NCI-H2107 (cell line): ENCODE measurements at places on chromosomes 2 and 18.

DNA sequence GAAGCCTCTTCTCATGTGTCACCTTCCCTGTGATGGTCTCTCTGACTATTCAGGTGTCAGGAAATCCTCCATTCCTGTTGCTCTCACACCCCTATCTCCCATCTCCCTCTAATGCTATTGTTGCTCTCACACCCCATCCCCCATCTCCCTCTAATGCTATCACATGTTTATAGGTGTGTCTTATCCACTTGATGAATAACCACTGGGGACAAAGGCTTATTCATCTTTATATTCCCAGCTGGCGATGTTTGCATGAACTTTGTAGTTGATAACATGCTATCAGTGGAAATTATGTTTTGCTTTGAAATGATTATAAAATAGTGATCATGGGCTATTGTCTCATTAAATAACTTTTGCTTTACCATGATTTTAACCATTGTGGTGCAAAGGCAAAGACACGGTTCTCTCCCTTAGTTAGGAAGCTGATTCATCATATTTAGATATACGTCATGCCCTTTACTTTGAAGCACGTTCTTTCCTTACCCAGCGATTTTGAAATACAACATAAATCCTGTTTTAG, 220.5 kb downstream of the PMAIP1 start:
- DNase-seq, result no peak

GRCh38 chr2:208012449-208012848, 12.9 kb downstream of the PLEKHM3 start:
- DNase-seq, result no peak

DNA sequence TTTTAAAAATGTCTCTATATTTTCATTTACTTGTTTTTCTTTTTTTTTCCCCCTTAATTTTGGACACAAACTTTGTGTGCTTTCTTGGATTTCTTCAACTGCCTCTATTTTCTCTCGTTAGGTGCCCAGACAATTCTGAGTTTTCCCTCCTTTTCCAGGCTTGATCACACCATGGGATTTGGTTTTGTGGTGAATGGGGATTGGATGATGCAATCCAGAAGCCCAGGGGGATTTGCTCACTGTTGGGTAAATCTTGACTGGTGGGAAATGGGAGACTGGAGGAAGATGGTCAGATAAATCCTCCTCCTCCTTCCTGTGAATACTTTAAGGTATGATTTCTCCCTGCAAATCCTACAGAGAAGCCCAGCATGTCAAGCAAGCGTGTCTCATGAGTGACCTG, 19.5 kb upstream of the PAX8 start:
- no peak for DNase-seq

DNA sequence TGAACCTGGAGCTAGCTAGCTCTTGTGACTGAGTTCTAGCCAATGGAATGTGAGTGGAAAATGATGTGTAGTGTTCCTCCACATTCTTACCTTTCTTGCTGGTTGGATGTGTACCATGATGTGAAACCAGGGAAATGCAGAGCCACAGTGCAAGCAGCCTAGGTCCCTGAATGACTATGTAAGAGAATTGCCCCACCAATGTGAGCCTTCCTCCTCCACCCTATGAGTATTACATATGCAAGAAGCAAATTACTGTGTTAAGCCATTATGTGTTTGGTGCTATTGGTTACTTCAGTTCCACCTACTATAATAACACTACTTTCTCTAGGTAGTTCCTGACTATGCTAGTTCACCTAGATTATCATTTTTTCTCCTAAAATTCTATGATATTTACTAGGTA, 39.6 kb downstream of the LCLAT1 start:
- DNase-seq, result no peak

DNA sequence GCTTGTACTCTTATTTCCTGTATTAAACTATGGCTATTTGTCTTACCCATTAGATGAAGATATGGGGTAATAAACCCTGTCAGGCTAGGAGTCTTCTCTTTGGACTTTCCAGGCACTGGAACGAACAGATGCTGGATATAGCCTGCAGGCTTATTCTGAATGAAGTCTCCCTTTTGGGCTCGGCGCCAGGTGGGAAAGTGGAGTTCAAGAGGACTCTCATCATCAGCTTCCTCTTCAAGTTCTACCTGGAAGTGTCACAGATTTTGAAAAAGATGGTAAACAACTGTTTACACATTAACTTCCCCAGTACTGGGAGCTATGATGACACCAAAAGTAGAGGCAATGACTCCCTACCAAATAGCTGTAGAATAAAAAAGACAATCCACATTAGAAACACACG, 27.9 kb downstream of the AOX1 start:
- no peak for DNase-seq

GRCh38 chr18:55247032-55247431, 287.8 kb upstream of the CCDC68 start:
- DNase-seq, result no peak

DNA sequence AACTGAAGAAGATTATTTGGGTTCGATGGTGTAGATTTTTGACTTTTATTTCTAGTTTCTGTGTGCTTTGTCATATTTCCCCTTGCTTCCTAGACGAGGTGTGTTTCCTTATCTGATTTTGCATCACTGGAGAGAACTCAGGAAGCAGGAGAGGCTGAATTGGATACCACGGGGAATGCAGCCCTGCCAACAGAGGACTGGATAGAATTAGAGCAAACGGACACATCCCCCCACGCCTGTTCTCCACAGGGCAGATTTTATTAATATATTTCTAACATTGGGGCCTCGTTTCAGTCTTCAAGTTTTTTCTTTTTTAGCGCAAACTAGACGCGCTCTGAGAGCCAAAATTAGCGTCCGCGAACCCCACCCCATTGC, 678 bp upstream of the VAPA start:
- no peak for DNase-seq

- DNase-seq, result no peak
These were observed 44.9 kb downstream of the MALT1 start for GRCh38 chr18:58716060-58716756.

DNA sequence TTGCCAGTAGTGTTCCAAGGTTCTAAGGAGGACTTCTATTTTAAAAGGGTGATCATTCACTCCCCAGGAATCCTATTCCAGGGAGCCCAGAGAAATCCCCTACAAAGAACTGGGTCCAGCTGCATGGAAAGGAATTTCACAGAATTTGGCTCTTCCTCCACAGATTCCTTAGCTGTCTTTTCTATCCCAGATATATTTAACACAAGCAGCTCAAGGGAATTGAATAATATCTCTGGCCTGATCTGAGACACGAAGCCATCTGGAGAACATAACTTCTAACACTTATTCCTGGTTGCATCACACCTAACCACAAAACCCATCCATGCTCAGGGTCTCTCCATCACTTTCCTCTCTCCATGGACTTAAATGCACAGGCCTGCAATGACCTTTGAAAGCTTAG, 306.7 kb upstream of the ACVR2A start:
- DNase-seq, result no peak

- peak; percentile 84 for DNase-seq
These were observed at the start of gene MRO for GRCh38 chr18:50819728-50820378. Gene MRO (minus strand): TSS chr18:50820016. CDS start chr18:50809400, 10,616 bp downstream.

DNA sequence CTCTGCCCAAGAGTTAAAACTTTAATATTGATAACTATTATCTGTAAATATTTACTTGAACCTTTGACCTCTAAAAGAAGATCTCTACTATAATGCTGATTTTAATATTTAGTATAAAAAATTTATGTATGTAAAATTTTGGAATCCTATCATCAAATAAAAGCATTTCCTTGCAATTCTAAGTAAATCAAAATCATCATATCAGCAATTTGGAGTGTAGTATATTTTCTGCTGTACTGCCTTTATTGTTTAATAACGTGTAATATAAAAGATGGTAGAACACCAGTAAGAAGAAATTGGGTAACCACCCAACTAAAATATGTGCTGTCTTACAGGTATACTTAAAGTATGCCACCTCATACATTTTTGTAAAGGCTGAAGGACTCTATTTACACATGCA, 94.6 kb downstream of the TLK1 start:
- DNase-seq, result no peak

DNA sequence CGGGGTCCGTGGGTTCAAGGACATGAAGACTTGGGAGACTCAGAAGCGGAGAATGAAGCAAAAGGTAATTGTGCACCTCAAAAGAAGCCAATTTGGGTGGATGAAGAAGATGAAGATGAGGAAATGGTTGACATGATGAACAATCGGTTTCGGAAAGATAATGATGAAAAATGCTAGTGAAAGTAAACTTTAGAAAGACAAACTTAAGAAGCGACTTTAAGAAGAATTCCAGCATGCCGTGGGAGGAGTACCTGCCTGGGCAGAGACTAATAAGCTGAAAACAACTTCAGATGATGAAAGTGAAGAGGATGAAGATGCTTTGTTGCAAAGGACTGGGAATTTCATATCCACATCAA, 43.5 kb downstream of the PSTPIP2 start:
- DNase-seq, result no peak

DNA sequence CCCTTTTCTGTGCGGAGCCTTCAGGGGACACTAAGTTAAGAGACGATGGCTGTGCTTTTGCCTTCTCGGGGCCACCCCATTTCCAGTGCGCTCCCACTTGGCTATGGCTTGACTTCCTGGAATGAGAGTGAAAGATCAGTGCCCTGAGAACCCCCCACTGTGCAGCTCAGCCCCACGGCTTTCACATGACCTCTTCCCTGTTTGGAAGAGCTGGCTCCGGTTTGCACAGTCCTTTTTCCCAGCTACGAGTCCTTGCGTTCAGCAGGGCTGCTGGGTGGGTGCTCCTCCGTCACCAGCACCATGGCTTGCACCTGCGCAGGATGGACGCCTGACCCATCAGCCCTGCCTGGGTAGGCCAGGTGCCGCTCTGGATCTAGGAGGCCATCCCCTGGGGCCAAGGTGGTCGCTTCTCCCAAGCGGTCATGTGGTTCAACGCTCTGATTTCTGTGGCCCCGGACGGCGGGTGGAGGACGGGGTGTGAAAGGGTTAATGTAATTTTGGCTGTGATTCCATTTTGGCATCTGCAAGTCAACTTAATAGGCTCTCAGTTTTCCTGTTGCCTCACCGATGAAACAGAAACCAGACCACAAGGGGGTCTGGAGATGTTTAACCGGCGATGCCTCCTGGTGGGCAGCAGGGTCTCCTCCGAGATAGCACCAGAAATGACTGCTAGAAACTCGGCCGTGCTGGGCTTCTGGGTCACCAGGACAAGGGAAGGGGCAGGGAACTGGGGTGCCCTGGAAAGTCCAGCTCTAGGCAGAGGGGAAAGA, 113.1 kb upstream of the HAAO start:
- DNase-seq, result no peak
